ENCODE measurements at places on chromosomes 1 and 21. TPM values are rescaled to one million over a fixed set of nuclear protein-coding genes. Genes with fewer than 3 reads are reported as not detected.
A peak's percentile ranks its signal among the peaks of the same experiment; 100 is the strongest.

DNA sequence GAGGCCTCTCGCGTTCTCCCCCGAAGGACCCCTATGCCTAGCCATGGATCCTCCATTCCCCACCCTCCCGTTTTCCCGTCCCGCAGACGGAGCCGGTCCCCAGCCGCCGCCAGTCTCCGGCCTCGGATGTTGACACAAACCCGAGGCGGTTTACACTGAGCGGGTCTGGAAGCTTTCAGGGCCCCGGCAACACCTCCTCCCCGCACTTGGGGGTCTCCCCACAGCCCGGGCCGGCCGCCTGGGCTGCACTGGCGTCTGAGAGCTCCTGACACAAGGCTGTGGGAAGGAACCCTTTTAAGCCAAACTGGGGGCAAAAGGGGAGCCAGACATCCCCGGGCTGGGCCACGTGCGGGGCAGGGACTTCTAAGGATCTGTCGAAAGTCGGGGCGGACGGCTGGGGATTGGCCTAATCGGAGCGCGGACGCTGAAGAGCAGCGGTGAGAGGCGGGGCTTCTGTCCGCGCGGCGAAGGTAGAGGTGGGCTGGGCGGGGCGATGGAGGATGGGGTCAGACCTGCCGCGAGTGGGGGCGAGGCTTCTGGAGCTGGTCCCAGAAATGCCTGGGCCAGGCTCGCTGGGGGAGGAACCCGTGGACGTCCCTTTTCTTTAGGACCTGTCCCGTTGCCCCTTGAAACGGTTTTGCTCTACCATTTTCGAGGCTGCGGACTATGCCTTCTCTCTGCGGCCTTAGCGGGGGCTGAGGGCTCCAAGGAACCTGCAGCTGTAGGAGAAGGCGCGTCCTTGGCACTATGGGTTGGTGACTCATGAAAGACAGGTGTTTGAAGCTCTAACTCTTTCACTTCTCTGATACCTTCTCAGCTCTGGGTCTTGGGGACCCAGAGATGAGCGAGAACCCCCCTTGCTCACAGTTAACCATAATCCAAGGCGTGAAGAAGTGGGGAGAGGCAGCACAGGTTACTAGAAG is 1.2 kb upstream of the HPCAL4 start:
- peak overlapping the region; percentile 60 for H3K4me3 ChIP-seq
- no peak for DNase-seq
- peaks cover 96% of the 10 kb centered on the region for H3K27me3 ChIP-seq
- no peaks in the 10 kb centered on the region for H3K36me3 ChIP-seq

DNA sequence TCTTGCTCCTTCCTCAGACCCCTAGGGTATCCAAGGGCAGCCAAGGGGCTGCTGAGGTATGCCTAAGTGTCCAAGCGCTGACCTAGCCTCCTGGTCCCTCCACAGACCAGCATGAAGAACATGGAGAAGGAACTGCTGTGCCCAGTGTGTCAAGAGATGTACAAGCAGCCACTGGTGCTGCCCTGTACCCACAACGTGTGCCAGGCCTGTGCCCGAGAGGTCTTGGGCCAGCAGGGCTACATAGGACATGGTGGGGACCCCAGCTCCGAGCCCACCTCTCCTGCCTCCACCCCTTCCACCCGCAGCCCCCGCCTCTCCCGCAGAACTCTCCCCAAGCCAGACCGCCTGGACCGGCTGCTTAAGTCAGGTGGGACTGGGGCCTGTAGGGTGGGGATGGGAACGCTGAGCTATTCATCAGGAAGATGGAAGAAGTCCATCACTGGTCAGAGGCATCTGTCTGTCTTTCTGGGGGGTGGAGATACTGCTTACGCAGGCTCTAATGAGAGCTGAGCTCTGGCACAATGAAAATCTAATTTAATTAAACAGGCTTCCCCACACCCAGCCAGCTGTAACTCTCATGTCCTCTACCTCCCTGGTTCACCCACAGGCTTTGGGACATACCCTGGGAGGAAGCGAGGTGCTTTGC is 1.8 kb downstream of the TRIM46 start:
- H3K4me1 ChIP-seq, result peaks cover 41% of the 10 kb centered on the region
- peaks cover 5% of the 10 kb centered on the region for H3K36me3 ChIP-seq
- no peak overlapping the region for H3K27ac ChIP-seq
- H3K4me3 ChIP-seq, result peak overlapping the region; percentile 100
- H3K27me3 ChIP-seq, result peaks cover 3% of the 10 kb centered on the region

DNA sequence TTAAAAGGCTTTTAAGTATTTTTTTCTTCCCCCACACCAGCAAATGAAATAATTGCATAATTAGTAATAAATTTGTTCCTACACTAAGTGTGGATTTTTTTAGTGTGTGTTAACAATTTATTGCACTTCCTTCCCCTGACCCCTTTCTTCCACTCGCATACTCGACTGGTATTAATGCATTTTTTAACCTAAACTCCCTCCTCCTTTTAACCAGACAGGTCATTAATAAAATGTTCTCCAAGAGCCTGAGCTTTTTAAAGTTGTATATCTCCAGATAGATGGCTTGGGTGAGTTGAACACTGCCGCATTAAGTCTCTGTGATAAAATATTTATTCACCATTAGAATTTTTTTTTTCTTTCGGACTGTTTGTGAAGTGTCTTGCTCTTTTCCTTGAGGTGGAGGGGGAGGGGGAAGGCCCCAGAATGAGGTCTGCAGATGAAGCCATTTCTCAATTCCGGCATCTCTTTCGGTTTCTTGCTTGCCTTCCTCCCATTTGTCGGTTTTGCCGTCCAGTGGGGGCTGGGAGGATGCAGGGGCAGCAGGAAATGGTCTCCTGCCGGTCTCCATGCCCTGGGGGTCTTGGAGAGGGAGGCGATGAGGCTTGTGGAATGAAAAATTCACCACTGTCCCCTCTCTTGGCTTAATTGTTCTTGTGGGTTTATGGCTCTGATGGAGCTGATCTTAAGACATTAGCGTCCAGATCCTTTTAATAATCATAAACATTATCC is 64.1 kb upstream of the ACTL8 start:
- no peak for DNase-seq
- H3K4me3 ChIP-seq, result peak overlapping the region; percentile 32
- H3K27ac ChIP-seq, result no peak overlapping the region

- H3K4me1 ChIP-seq, result peaks cover 4% of the 10 kb centered on the region
- no peak overlapping the region for H3K27ac ChIP-seq
- DNase-seq, result peak; percentile 77
- H3K36me3 ChIP-seq, result no peaks in the 10 kb centered on the region
Measured at GRCh38 chr1:203216274-203217138, 13.0 kb downstream of the CHIT1 start.

GRCh38 chr21:34969423-34970166 is 79.5 kb downstream of the RUNX1 start:
- no peak overlapping the region for H3K27ac ChIP-seq
- H3K4me1 ChIP-seq, result peaks cover 16% of the 10 kb centered on the region
- H3K36me3 ChIP-seq, result no peaks in the 10 kb centered on the region
- no peak for DNase-seq
- H3K27me3 ChIP-seq, result no peaks in the 10 kb centered on the region
- no peak overlapping the region for H3K4me3 ChIP-seq

DNA sequence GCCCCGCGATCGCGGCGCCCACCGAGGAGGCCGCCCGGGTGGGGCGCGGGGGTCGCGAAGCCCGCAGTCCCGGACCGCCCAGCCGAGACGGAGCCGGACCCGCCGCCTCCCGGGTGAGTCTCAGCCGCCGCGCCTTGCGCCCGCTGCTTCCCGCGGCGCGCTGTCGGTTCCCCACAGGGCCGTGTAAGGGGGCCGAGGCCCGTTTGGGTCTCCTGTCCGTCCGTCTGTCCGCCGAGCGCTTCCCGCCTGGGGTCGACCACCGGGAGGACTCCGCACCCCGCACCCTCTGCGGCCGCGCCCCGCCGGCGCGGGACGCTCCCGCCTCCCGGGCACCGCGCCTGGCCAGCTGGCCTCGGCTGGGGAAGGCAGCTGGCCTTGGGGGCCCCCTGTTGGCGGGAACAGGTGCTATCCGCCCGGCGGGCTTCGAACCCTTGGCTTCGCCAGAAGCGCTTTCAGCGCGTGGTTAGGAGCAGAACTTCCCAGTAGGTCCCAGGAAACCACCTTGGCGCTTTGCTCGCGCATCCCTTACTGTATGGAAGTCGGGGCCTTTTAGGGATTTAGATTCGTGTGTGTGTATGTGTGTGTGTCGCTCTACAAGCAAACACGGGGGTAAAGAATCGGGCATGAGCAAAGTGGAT is 414 bp downstream of the TMEM51 start:
- DNase-seq, result peak; percentile 68
- no peaks in the 10 kb centered on the region for H3K36me3 ChIP-seq
- H3K27ac ChIP-seq, result no peak overlapping the region
- peaks cover 35% of the 10 kb centered on the region for H3K4me1 ChIP-seq
- H3K27me3 ChIP-seq, result peaks cover 55% of the 10 kb centered on the region
- H3K4me3 ChIP-seq, result peak overlapping the region; percentile 81

- H3K4me3 ChIP-seq, result no peak overlapping the region
- no peaks in the 10 kb centered on the region for H3K36me3 ChIP-seq
- H3K4me1 ChIP-seq, result no peaks in the 10 kb centered on the region
- peaks cover 8% of the 10 kb centered on the region for H3K27me3 ChIP-seq
- no peak overlapping the region for H3K27ac ChIP-seq
Measured at GRCh38 chr1:30422251-30422650, 301.1 kb downstream of the MATN1 start.

DNA sequence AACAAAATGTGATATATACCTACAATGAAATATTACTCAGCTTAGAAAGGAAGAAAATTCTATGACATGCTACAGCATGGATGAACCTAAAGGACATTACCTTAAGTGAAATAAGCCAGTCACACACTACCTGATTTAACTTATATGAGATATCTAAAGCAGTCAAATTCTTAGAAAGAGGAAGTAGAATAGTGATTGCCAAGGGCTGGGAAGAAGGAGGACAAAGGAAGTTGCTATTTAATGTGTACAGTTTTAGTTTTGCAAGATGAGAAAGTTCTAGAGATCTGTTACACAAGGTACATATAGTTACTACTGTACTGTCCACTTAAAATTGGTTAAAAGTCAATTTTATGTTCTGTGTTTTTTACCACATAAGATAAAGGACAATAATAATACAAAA is 87.5 kb upstream of the KCTD3 start:
- H3K27me3 ChIP-seq, result no peaks in the 10 kb centered on the region
- DNase-seq, result no peak
- H3K27ac ChIP-seq, result no peak overlapping the region
- peaks cover 8% of the 10 kb centered on the region for H3K4me1 ChIP-seq
- H3K36me3 ChIP-seq, result no peaks in the 10 kb centered on the region

GRCh38 chr1:29397981-29398380 is 161.7 kb downstream of the PTPRU start:
- DNase-seq, result no peak
- no peak overlapping the region for H3K27ac ChIP-seq
- H3K27me3 ChIP-seq, result peaks cover 16% of the 10 kb centered on the region

GRCh38 chr1:161705537-161705936 is 1.5 kb upstream of the FCRLA start:
- H3K36me3 ChIP-seq, result no peaks in the 10 kb centered on the region
- H3K4me1 ChIP-seq, result no peaks in the 10 kb centered on the region
- no peak overlapping the region for H3K4me3 ChIP-seq
- H3K27ac ChIP-seq, result no peak overlapping the region

GRCh38 chr1:59484096-59484495 is 187.2 kb downstream of the FGGY start:
- DNase-seq, result no peak
- H3K27ac ChIP-seq, result no peak overlapping the region
- H3K4me1 ChIP-seq, result no peaks in the 10 kb centered on the region
- no peak overlapping the region for H3K4me3 ChIP-seq

DNA sequence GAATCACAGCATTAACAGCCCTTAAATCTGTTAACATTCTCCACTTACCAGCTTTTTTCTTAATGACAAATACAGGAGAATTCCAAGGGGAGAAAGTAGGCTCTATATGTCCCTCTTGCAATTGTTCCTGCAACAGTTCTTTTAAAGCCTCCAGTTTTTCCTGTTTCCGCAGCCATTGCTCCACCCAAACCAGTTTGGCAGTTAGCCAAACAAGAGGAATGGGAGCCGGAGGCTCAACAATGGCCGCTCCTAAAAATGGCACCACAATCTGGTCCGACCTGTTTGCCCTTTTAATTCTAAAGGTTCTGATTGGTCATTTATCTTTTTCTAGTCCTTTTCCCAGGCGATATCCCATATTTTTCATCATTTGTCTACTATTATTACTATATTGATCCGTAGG is 14.0 kb upstream of the L1TD1 start:
- peaks cover 44% of the 10 kb centered on the region for H3K4me1 ChIP-seq
- no peak for DNase-seq
- H3K4me3 ChIP-seq, result no peak overlapping the region
- H3K27ac ChIP-seq, result no peak overlapping the region
- H3K27me3 ChIP-seq, result no peaks in the 10 kb centered on the region

DNA sequence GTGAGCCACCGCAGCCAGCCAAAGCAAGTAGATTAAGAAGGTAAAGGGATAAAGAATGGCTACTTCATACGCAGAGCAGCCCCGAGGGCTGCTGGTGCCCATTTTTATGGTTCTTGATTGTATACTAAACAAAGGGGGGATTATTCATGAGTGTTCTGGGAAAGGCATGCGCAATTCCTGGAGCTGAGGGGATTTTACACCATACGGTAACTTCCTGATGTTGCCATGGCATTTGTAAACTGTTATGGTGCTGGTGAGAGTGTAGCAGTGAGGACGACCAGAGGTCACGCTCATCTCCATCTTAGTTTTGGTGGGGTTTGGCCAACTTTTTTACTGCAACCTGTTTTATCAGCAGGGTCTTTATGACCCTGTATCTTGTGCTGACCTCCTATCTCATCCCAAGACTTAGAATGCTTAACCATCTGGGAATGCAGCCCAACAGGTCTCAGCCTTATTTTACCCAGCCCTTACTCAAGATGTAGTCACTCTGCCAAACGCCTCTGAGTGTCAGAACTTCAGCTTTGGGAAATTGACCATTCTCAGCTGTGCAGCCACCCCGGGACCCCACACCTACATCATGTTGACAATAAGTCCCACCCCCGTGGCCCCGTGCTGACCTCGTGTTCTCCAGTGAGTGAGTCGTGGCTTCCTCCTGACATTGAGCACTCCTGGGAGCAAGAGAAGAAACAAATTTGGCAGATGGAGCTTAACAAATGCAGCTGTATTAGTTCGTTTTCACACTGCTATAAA is 149.4 kb upstream of the COL6A1 start:
- no peaks in the 10 kb centered on the region for H3K36me3 ChIP-seq
- H3K27me3 ChIP-seq, result no peaks in the 10 kb centered on the region
- DNase-seq, result no peak
- H3K4me1 ChIP-seq, result peaks cover 30% of the 10 kb centered on the region
- no peak overlapping the region for H3K27ac ChIP-seq
- no peak overlapping the region for H3K4me3 ChIP-seq

DNA sequence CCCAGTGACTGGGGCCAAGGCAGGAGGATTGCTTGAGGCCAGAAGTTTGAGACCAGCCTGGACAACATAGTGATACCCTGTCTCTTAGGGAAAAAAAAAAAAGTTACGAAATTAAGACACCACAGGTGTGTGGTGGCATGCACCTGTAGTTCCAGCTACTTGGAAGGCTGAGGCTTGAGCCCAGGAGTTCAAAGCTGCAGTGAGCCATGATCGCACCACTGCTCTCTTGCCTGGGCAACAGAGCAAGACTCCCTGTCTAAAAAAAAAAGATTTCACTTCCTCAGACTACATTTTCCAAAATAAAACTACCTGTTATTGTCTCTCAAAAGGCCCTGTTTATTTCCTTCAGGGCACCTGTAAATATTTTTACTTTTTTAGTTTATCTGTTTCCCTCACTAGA is 4.7 kb upstream of the STK40 start:
- peaks cover 25% of the 10 kb centered on the region for H3K4me1 ChIP-seq
- H3K36me3 ChIP-seq, result peaks cover 3% of the 10 kb centered on the region
- no peak for DNase-seq
- no peaks in the 10 kb centered on the region for H3K27me3 ChIP-seq
- no peak overlapping the region for H3K27ac ChIP-seq

Gene CLDN17
- not detected for total RNA-seq

Gene GCSAML
- not detected for total RNA-seq

Gene SLC44A5
- 9.7 TPM for total RNA-seq

Gene PEX11B
- total RNA-seq, result 22.1 TPM
